ENCODE measurements at places on chromosomes 11 and 22.

DNA sequence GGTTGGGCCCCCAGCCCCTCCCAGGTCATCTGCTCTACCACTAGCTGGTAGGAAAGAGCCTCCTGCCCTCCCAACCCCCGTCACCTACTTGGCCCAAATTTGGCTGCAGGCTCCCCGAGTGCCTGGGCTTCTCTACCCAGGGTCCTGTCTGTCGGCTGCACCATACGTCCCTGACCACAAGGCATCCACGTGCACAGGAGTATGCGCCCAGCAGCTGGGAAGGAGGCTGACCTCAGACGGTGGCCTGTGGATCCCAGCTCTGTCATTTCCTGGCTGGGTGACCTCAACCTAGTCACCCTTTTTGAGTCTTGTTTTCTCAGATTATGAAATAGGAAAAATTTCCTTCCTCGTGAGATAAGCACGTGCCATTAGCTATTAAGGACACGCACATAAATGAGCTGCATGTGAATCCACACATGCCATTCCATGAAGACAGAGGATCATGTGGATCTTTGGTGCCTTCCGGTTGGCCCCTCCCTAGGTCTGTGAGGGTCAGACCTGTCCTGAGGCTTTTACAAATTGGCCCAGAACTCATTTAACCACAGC is 13.7 kb downstream of the CYB561A3 start:
- no peak for DNase-seq

- DNase-seq, result no peak
Observed at GRCh38 chr22:42716649-42717127, 4.0 kb downstream of the A4GALT start.

DNA sequence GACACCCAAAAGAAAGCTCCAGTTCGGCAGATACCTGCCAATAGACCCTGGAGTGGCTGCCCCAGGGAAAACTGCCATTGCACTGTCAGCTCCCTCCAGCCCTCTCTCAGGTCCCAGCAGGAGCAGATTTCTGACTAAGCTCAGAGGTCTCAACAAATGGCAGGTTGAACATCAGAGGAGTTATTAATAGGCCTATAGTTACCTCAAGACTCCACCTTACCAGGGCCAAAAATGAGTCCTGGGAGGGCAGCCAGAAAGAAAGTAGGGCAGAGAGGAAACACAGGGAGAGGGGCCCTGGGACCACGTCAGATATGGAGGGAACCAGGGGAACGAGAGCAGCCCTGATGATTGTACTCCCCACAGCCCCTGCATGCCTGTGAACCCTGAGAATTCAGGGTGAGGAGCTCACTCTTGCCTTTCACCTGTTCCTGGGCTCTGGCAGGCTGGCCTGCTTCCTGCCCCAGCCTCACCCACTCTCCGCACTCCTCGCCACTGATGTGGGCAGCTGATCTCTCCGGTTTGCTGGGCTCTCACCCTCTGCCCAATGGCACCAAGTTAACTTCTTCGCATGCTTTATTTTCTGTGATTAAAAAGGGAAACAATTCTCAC is 4.3 kb upstream of the RGL4 start:
- DNase-seq, result no peak

GRCh38 chr22:42889304-42889703 is 32.2 kb upstream of the ARFGAP3 start:
- no peak for DNase-seq

DNA sequence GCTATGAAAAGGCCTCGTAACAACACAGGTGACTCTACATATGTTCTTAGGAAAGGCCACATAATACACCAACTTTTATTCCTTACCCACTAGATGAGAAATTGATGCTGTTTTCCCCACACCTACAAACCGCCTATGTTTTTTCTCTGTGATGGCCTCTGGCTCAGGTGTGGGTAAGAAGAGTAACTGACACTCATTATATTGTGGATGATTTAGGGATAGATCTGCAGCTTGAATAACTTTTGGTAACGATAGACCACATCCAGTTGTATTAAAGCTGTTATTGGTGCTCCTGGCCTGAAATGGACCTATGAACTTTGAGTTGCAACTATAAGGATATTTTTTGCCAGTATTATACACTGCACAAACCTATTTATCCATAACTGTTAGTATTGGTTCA is 3.6 kb downstream of the LDHA start:
- DNase-seq, result no peak

- no peak for DNase-seq
Observed at GRCh38 chr11:20415432-20415831, 27.9 kb downstream of the PRMT3 start.

DNA sequence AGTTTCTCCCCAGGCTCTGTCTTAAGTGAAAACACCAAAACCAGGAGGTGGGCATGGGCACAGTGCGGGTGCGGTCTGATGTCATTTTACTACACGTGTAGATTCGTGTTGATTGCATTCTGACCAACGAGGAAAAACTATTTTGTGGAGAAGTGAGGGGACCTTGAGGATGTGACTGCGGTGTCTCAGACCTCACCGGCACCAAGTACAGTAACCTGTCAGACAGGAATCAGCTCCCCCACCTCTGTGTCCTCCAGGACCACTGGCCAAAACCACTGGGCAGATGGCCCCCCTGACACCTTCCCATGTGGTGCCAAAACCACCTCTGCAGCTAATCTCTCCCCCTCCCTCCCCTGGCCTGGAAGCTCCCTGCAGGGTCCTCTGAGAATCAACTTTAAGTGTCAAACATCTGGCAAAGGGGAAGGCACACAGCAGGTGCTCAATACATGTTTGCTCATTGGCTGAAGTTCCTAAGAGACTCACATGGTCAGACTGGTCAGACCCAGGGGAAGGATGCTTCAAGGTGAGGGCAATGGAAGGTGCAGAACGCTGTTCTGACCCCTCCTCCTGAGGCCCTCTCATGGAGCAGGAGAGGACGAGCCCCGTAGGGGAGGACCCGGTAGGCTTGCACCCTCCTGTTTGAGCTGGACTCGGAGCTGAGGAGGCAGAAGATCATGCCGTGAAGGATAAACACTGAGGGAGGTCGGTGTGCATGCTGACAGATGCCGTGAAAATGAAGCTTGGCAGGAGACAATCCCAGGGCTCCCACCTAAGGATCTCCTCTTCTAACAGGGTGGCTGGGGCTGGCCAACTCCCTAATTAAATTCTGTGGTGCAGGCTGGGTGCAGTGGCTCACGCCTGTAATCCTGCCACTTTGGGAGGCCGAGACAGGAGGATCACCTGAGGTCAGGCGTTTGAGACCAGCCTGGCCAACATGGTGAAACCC is 129.9 kb downstream of the MPPED1 start:
- no peak for DNase-seq

DNA sequence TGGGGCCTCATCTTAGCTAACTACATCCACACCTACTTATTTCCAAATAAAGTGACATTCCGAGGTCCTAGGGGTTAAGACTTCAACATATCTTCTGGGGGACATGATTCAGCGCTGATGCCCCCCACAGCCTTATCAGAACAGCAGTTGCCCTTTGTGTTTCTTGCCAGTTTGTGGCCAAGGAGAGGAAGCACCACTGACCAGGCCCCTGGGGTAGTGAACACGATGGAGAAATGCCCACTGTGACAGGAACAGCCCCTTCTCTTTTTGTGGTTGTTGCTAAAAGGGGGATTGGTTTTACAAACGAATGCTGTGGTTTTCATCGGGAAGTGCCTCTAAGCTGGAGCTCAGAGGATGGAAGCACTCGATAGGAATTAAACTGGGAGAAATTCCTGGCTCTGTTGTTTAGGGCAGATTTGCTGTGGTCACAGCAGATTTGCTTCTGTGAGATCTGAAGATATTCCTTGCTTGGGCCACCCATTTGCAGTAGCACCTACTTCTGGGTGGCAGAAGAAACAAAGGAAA is 88.8 kb downstream of the ABTB2 start:
- DNase-seq, result no peak
